ENCODE measurements at places on chromosomes 7 and 10. TPM values are rescaled to one million over a fixed set of nuclear protein-coding genes. Genes with fewer than 3 reads are reported as not detected.

ANKRD61 gene
- total RNA-seq = not detected

DNA sequence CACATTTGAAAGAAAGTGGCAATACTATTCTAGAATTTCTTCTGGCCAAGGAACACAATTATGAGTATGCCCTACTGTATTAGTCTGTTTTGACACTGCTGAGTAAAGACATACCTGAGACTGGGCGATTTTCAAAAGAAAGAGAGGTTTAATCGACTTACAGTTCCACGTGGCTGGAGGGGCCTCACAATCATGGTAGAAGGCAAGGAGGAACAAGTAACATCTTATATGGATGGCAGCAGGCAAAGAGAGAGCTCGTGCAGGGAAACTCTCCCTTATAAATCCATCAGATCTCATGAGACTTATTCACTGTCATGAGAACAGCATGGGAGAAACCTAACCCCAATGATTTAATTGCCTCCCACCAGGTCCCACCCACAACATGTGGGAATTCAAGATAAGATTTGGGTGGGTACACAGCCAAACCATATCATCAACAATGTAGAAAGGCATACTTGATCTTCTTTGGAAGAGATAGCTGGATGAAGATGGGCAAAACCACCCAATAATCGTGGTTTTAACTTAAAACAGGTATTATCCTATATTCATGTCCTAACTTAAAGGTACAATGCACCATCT lies 113.9 kb downstream of the ETV1 start:
- DNase-seq = no peak

C10orf67 gene
- total RNA-seq = not detected

GRCh38 chr10:49559476-49559875 lies 20.6 kb upstream of the ERCC6 start:
- DNase-seq = no peak

CFAP70 gene
- total RNA-seq = 0.39 TPM

- DNase-seq = no peak
Observed at GRCh38 chr10:78688901-78689583, 379.7 kb upstream of the ZMIZ1 start.

DNA sequence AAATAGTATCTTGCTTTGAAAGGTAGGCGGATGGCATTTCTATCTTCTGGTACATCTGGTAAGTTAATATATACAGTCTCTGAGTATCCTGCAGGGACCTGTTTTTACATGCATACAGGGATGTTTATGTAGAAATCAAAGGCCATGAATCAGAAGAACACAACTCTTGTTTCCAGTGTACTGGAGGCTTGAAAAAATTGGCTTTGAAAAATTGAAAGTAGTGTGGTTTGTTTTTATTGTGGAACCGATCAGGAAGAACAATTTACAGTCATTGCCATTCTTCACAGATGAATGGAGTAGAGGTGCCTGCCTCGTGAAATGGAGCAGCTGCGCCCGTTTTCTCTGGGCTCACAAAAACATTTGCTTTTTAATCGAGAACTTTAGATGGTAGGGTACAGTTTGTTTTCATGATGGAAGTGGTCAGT lies 54.0 kb upstream of the RPA3 start:
- DNase-seq = no peak

DNA sequence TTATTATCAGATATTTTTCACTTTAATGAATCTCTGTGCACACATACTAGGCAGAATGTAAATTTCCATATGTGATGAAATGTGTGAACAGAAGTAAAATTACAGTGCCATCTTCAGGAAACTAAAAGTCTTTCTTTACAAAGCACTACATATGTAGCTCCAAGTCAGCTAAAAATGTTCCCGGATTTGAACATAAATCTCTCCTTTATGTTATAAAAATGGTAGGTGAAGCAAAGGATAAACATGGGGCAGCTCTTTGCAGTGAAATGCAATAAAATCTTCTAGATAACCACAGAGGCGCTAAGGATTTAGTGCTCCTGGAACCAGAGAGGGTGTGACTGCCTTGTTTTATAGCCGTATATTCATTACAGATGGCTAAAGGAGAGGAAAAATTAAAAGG lies 104.9 kb upstream of the C7orf33 start:
- no peak for DNase-seq

IGF2BP3 gene
- 98.3 TPM for total RNA-seq

DNA sequence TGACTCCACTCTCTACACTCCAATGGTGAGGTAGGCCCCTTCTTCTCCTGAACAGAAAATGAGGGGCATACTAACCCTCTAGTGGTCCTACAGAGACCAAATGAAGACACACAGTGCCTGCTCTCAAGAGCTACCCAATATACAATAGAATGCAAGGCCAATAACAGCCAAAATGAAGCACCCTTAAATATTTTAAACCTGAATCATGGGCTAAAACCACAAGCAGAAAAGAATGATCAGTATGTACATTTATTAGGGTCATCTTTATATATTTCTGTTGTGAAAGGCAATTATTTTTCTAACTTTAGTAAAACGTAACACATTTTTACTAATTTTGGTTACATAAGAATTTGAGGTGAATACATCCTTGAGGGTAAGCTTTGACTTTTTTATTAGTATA lies 49.9 kb upstream of the COL1A2 start:
- DNase-seq = no peak

GRCh38 chr7:713488-714230 lies 12.8 kb upstream of the DNAAF5 start:
- DNase-seq = no peak

- no peak for DNase-seq
Observed at GRCh38 chr10:4111643-4112042, 326.6 kb upstream of the KLF6 start.

DNA sequence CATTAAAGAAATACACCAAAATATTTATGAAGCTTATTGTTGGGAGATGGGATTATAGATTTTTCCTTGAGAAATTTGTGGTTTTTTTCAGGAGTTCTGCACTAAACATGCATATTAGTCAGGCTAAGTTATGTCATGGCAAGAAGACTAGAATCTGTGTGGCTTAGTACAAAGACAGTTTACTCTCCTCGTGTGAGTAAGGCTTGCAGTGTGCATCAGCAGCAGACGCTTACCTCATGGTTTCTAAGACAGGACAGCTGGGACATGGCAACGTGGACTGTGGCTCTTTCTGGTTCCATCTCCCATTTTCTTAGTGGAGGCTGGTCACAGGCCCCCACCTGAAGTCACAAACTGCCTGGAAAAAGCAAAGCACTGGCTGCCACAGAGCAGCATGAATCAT lies 429.6 kb upstream of the VSTM2A start:
- no peak for DNase-seq

GJD4 gene
- total RNA-seq = not detected

AGMO gene
- total RNA-seq = not detected

DNA sequence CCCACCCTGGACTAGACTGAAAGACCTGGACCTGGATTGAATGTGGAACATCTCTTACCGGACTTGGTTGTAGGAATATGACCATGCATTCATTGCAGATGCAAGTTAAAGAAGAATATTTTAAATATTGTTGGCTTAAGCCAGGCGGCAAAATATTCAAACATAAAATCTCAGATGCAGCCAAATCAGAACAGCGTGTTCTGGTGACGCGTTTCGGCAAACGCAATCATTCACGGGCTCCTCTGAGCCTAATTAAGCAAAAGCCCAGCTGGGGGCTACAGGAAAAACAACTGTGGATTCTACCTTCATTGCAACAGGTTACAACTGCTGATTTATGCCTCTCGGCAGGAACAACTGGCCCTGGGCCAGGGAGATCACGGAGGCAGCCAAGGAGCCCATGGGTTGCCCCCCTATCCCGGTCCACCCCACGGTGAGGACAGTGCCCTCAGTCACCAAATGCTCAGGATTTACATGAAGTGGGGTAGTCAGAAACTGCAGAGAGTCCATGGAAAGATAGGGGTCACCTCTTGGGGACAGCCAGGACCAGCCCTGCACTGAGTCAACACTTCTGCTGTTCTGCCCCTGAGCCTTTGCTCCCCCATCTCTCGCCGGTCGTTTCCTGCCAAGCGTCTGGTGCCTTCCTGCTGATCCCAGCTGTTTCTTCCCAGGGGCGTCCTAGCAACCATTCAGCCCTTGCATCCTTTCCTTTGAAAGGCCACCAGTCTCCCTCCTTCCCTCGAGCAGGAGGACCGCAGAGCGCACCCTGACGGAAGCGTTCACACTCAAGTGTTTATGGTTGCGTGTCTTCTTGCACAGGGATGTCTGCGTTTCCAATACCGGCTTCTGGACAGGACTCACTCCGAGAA lies 64.4 kb upstream of the SFMBT2 start:
- no peak for DNase-seq

DNA sequence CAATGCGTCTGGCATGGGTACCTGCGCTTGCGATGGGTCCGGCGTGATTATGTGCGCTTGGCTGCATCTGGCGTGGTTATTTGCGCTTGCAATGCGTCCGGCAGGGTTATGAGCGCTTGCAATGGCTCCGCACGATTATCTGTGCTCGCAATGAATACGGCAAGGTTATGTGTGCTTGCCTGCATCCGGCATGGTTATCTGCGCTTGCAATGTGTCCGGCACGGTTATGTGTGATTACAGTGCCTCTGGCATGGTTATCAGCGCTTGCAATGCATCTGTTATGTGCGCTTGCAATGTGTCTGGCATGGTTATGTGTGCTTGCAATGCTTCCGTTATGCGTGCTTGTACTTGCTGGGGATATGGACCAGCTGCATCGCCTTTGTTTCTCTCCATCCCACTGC lies 37.7 kb downstream of the RBAK start:
- DNase-seq = no peak

WDR86 gene
- total RNA-seq = 1.5 TPM

CDNF gene
- total RNA-seq = 5.8 TPM

AP3M1 gene
- total RNA-seq = 43.3 TPM

GRCh38 chr7:8480527-8480926 lies 47.1 kb downstream of the NXPH1 start:
- DNase-seq = no peak

HYAL4 gene
- total RNA-seq = not detected

DNA sequence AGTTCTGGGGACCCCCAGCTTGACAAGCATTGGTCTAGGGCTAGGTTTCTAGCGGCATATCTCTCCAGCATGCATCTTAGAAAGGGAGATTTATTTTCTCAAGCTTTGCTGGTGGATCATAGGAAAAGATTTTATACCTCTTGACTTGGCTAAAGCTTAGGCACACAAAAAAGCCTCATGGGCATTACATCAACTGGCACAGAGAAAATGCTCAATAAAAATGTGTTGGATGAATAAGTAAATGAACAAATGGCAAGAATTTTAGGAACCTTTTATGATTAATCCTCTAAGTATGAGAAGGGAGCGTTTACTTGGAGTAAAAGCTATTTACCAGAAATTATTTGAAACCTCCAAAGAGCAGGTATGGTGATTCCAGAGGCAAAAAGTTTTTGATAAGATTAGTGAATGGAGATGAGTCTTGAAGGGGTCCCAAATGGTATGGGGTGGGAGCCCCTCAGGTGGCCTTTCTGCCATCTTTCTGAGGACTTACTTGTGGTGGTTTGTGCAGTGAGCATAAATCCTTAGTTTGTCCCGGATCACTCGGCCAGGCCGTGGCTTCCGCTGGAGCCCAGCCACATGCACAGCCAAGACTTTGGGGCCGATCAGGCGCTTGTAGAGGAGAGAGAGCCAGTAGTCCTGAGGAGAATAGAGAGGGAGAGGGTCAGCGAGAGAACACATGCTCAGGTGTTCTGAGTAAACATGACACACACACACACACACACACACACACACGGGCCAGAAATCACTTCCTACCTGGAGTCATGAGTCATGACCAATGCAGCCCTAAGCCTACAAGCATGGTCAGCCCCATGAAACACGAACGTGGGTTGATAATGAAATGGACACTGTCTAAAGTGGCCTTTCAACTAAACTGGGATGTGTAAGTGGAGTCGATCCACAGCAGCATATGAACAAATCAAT lies 43.1 kb upstream of the HPS1 start:
- no peak for DNase-seq
